ENCODE measurements at places on chromosomes 1 and 21.

- DNase-seq, result no peak
Measured at GRCh38 chr1:212794561-212795014, 2.9 kb downstream of the TATDN3 start.

GRCh38 chr21:33451634-33452071 lies 28.1 kb downstream of the TMEM50B start:
- DNase-seq, result no peak

DNA sequence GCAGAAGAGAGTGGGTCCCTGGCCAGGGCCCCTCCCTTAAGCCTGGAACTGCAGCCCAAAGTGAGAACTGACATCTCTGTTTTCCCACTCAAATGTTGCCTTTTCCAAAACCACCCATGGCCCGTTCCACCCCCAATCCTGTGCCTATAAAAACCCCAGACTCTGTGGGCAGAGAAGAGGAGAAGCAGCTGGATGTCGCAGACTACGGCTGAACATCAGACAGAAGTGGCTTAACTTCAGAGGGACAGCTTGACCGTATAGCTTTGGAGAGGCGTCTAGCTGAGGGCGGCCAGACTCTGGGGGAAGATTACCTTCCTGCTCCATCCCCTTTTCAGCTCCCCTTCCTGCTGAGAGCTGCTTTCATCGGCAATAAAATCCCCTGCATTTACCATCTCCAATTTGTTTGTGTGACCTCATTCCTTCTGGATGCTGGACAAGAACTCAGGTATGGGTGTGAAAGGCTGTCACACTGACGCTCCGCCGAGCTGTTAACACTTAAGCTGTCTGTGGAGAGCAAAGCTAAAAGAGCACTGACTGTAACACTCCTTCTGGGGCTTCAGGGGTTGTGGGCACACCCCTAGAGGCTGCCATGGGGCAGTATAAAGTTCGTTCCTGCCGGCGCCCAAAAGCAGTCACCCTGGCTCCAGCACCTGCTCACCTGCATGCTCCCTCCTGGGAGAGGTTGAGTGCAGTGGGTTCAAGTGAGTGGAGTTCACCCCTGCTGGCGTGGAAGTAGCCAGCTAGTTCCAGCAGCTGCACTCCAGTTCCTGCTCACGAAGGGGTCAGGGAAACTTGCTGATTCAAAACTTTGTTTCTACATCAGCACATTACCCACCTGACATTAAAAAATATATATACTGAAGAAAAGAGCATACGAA lies 19.6 kb upstream of the ERO1B start:
- DNase-seq, result no peak

- DNase-seq, result no peak
Measured at GRCh38 chr1:36572142-36572715, 89.5 kb upstream of the CSF3R start.

GRCh38 chr1:163337631-163338030 lies 15.9 kb downstream of the NUF2 start:
- DNase-seq, result no peak

- DNase-seq, result no peak
Measured at GRCh38 chr1:53535846-53536245, 76.6 kb downstream of the DMRTB1 start.

DNA sequence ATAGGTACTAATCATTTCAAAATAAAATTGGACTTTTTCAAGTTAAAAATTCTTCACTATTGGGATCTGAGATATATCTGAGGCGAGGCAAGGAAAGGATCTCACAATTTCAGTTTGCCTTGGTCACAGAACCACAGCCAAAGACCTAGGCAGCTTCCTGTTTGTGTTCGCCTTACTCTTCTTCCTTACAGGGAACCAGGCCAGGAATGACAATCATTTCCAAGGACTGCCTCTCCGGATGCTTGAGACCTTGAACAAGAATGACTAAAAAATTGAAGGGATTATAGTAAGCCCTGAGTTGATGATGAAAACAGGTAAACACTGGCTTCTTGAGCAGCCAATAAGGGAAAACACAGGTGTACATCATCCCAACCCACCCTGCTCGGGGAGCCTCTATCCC lies 35.2 kb upstream of the SERBP1 start:
- DNase-seq, result no peak

GRCh38 chr1:209993061-209993830 lies 55.2 kb downstream of the SYT14 start:
- no peak for DNase-seq

DNA sequence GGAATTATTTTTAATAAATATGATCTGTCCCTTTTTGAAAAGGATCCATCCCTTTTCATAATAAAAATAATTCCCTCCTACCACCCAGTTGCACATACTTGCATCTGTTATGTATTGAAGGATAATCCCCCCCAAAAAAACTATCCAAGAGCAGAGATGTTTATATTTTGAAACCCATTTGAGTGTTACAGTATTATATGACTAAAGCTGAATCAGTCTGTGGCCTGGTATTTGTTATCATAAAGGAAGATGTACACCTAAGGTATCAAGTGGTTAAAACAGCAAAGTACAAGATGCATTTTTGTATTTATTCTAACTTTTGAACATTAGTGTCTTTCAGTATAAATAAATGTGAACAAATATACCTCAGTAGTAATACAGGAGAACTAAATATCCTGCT lies 12.7 kb upstream of the TGFB2 start:
- no peak for DNase-seq

DNA sequence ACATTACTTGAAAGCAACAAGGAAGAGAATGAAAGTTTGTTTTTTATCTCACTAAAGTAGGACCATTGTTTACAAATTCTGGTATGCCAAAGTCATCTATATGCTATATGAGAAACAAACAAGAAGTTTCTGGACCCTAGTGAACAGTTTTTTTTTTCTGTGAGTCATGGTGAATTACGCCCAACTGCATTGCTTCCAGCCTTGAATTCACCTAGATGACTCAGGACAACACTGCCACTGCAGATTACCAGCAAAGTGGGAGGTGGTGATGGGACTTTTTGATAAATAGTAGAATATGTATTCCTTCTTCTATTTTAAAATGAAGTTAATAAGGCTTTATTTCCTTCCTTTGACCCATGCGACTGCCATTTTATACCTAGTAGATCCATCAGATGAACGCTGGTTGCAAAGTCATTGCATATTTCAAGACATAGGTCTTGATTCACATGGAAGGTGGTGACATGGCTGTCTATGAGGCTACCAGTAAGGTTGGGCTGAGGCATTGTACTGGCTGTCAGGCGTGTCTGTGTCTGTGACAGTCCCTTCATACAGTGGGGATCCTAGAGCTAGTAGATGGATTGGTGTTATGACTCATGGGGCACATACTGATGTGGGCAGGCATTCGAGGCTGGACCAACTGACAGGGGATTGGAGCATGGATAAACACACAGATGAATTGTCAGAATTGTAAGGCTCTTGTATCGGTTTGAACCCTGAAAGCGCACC lies 49.1 kb upstream of the APOBEC4 start:
- DNase-seq, result no peak

DNA sequence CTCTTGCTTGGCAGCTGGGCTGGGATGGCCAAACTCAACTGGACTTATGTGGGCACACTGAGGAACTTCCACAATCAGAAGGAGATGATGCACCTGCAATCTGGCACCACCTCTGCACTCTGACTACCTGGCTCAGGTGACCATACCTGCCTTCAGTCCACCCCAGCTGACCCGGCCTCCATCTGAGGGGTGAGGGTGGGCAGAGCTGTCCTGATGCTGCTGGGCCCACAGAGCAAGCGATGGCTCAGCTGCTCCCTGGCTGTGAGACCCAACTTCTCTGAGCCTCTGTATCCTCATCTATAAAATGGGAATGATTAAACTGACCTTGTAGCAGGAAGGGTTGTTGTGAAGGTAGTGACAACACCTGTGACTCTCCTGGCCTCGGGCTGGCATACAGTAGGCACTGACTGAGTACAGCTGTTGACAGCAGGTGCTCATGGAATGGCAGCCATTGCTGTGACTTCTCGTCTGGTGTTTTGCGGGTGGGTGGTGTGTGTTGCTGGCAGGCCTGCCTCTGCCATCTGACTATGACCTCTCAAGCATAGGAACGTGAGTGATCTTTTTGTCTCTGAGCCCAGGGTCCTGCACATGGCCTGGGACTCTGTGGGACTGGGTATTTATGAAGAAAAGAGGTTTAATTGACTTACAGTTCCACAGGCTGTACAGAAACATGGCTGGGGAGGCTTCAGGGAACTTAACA lies 438.5 kb downstream of the PTPRU start:
- DNase-seq, result no peak

DNA sequence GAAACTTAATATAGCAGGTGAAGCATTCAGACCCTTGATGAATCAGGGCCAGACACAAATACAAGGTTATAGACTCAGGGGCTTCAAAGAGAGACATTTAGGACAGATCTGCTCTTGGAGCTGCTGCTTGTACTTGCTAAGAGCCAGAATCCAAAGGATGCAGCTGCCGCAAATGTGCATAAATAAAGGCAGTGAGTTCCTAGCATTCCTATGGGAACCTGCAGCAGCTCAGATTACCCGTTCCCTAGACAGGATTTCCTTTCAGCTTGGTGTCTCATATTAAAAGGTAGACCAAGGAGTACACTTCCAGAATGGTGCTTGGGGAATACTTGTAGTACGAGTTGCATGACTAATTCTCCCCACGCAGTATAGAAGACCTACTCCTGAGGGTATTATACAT lies 9.7 kb upstream of the LRRC53 start:
- DNase-seq, result no peak

DNA sequence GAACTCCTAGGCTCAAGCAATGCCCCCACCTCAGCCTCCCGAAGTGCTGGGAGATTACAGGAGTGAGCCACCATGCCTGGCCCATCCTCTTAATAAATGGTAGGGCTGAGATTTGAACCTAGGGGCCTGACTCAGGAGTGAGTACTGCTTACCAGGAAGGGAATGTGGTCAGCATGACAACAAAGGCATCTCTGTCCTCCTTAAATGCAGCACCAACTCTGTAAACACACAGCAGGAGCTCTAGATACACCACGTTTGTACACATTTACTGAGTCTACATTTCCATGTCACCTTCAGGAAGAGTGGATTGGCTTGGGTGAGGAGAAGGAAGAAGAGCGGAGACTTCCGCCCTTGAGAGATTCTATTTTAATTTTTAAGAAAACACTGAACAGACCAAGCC lies 38.5 kb downstream of the HIVEP3 start:
- no peak for DNase-seq

GRCh38 chr1:208105756-208106155 lies 138.4 kb downstream of the PLXNA2 start:
- no peak for DNase-seq
